Umbilical cord (tissue), 2 donors: ENCODE measurements at places on chromosomes 2 and 18. TPM values are rescaled to one million over a fixed set of nuclear protein-coding genes. Genes with fewer than 3 reads are reported as not detected.

KCNE4 gene
- total RNA-seq: 133 TPM

IL1B gene
- total RNA-seq: 3.1 TPM

DNA sequence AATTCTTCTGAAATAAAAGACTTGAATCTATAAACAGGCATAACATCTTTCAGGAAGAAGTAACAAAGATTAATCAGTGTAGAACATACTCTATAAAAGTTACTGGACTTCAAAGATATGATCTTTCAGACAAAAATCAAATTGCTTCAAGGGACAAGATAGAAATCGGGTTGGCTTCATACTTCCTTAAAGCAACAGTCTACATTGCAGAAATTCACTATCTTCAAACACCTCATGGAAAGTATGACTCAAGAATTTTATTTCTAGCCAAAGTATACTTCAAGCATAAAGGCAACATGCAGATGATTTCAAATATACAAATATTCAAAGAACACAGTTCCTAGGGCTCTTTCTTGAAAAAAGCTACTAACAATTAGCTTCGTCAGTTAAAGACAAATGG is 240.7 kb downstream of the SRBD1 start:
- no peak for DNase-seq

DNA sequence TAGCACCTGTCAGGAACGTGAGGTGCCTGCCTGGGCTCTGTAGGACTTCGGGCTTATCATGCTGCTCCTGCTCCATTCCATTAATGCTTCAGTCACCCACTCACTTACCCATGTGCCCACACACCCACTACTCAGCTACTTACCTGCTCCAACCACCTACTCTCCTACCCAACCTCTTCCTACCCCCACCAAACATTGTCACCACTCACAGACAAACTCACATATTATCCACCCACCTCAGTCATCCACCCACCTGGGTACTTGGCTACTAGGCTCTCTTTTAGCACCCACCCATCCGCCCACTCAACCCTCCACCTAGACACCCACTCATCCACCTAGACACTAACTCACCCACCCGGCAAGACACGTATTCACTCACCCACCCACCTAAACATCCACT is 724.7 kb upstream of the RAB6C start:
- no peak for DNase-seq

DNA sequence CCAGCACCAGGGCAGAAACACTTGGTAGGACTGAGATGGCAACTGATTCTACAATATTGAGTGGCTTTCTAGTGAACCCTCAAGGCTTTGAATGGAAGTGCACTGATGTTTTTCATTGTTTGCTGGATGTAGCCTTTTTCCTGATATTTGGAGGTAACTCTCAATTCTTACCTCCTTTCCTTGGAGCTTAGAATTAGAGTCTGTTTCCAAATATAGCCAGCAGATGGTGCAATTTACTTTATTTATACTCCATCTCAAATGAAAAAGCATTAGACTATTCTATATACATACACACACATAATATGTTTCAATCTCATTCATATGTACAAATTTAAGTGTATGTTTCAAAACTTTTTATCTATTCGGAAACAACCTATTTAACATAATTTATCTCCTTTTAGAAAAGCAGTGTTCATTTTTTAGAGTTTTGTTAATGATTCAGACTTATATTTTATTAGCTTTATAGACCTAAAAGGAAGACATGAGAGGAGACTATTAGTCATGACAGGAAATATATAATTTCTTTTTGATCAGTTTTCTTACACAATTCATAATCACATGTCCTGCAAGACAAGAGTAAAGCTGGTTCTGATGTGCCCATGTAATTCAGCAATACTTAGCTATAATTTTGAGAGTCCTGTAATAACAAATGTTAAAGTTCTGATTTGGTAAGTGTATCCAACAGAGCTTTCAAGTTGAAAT is 124.8 kb downstream of the NUP35 start:
- peak; percentile 44 for DNase-seq

GRCh38 chr2:88669482-88670214 is 21.8 kb upstream of the RPIA start:
- DNase-seq: peak; percentile 22

GRCh38 chr2:150260636-150261035 is 226.8 kb downstream of the RND3 start:
- DNase-seq: no peak
